ENCODE measurements at places on chromosomes 3 and 15.

GRCh38 chr3:32200992-32201758 is 37.3 kb upstream of the CMTM8 start:
- DNase-seq = no peak

DNA sequence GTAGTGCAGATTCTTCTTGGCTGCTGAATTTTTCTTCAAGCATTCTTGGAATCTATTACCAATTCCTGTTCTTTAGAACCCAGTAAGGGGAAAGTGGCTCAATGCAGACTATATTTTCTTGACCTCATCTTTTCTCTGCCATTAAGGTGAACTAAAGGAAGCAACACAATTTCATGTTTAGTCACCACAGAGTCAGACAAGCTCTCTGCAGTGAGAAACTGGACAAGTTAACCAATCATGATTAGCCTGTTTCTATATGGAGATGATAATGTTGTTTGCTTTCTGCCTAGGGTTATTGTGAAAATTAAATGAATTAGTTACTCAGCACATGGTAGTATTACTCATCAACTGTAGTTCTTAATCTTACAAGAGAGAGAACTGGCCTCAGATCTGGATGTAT is 1075.1 kb downstream of the AGBL1 start:
- DNase-seq = no peak

DNA sequence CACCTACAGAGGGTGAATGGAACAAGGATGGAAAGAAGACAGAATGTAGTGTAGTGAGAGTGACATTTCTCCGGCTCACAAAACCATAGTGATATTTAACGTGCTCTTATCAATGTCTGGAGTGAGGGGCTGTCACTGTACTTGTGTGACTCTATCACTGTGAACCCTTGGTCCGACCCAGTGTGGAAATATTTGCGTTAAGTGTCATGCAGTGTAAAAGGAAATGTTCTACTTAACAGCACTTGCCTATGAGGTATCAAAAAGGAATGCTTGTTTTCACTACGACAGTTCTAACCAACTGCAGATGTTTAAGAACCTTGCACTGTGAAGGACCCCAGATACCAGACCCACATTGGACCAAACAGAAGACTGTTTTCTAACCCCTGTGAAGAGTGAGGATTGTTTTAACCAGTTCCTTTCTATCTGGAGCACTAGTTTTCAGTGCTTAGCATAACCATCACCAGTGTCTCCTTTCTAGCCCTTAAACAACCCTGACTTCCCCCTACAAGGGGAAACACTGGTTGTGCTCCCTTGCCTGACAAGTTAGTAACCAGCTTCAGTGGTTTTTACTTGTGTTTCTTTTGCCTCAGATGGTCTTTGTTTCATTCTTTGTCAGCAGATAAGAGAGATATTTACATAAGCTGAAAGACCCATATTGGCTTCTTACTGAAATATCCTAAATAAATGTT is 144.7 kb upstream of the ABHD17C start:
- peak; percentile 47 for DNase-seq

DNA sequence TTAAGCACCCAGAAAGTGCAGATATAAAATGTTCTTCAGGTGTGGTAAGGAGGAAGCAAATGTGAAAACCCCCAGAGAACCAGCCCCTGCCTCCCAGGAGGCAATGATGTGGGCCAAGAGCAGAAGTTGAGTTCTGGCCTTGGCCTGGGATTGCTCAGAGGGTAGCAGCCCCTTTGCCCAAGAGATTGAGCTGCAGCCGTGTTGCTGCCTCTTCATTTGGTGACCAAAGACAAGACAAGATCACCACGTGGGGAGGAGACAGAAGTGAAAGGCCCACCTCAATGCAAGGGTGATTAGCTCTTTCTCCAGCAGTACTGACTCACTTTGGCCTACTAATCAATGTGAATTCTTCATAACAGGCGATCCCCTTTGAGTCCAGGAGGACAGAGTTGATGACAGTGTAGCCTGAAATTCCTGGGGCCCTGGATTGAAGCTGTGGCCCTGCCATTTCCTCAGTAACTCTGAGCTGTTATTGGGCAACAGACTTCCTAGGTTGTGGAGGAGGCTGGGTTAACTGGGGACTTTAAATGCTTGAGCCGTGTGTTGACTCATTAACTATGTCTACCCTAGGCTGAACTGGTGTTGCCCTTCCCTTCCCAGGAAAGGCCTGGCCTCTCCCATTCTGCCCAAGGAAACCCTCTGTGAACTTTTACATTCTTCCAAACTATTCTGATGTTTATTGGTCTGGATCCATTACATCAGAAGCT is 86.5 kb downstream of the ST6GAL1 start:
- DNase-seq = no peak

- no peak for DNase-seq
These were observed 247.4 kb downstream of the KBTBD8 start for GRCh38 chr3:67245545-67245944.

DNA sequence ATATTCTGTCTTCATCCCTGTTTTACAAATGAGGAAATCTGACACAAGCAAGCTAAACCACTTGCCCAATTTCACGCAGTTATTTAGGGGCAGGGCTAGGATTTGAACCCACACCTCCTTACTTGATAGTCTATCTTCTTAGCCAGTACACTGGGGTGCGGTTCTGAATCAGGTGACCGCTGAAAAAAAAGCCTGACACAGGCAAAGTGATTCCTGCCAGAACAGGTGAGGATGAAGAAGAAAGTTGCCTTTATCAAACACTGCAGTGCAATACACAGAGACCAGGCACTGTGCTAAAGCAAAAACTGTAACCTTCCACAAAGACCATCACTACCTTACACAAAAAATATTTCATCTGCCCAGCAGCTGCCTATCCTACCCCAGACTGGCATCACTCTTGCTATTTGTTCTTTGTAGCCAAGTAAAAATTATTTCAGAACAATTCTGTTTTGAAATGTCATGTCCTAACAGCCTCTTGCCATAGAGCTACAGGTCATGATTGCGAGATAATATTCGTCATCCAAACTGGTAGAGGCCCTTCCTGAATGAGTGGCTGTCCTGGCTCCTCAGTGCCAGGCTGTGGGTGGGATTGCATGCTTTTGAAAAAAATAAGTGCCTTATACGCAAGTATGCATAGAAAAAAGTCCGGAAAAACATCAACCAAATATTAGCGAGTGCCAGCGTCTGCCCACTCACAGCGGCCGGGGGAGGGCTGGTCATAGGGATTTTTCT is 142.3 kb upstream of the TPM1 start:
- no peak for DNase-seq

DNA sequence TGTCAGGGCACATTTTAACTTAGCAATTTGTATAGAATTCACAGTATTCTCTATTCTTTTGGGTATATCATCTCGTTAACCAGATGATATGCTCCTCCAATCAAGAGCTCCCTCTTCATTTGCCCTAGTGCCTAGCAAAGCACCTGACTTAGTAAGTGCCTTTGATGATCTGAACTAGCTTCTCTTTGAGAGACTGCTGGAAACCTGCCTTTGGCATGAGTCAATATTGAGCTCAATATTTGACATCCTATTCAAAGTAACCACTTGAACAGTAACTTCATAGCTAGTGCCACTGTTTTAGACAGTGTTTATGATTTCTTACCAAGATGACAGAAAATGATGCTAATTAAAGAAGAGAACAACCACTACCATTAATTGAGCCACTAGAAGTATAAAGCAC is 696.3 kb upstream of the UBE2E2 start:
- no peak for DNase-seq

DNA sequence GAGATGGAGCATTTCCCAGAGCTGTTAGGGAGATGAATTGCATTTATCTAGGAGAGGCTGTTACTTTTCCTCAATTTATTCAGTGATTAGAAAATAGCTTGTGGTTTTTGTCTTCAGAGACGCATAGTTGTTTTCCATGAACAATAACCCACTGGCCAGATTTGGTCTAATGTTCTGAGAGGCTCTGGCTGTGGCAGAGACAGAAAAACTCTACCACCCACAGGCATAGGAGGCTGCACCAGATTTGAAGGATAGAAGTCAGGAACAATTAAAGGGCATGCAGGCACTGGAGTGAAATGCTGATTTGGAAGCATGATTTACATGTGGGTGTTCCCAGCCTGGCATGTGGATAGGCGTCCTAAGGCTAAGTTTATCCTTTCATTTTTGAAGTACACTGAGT is 143.5 kb downstream of the NFKBIZ start:
- no peak for DNase-seq

DNA sequence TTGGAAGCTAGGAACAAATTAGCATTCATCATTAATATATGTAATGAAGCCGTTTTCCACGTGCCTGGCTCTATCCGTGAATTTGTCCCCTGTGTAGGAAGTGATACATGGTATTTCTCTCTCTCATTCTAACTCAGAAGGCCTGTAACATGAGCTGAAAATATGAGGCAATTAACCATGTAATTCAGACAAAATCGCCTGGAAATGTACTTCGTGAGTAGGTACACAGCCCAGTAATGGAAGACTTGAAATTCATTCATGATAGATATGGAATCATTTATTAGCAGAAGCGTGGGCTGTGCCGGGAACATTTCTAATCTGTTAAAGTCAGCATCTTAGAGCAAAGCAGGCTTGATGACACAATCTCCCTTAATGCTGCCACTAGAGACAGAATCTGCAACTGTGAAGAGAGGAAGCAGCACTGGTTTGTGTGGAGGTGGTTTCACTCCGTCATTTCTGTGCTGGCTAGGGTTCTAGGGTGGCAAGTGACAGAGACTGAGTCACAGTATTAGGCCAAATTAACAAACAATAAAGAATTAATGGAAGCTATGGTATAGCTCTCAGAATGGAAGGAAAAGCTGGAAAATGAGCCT is 225.0 kb upstream of the PROK2 start:
- DNase-seq = no peak

DNA sequence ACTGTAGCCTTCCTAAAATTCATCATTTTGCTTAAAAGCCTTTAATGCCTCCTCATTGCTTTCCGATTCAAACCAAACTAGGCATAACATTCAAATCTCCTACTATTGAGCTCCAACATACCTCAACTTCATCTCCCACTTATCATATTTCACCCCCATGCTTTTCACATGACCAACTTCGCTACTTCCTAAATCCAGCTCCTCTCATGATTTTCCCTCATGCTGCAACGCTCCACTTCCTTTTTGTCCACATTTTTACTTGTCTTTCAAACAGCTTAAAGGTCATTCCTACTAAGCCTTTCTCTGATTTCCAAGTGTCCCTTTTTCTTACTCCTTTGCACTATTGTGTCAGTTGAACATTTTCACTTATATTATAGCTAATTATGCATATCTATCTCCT is 20.3 kb upstream of the ANXA2 start:
- no peak for DNase-seq

DNA sequence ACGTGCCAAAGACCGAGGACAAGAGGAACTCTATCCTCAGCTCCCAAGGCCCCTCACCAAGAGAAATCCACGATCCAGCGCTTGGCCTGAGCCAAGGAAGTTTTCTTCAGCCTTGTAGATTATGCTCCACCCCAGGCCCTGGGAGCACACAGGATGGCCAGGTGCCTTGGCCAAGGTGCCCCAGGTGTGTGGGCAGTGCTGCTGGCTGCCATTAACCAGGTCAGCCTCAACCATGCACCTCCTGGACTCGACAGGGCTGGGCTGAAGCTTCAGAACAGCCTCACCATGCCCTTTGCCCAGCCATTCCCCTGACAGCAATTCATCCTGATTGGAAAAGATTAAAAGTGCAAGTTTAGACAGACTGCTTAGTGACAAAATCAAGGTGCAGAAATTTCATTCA is 10.9 kb upstream of the MESP1 start:
- DNase-seq = no peak

DNA sequence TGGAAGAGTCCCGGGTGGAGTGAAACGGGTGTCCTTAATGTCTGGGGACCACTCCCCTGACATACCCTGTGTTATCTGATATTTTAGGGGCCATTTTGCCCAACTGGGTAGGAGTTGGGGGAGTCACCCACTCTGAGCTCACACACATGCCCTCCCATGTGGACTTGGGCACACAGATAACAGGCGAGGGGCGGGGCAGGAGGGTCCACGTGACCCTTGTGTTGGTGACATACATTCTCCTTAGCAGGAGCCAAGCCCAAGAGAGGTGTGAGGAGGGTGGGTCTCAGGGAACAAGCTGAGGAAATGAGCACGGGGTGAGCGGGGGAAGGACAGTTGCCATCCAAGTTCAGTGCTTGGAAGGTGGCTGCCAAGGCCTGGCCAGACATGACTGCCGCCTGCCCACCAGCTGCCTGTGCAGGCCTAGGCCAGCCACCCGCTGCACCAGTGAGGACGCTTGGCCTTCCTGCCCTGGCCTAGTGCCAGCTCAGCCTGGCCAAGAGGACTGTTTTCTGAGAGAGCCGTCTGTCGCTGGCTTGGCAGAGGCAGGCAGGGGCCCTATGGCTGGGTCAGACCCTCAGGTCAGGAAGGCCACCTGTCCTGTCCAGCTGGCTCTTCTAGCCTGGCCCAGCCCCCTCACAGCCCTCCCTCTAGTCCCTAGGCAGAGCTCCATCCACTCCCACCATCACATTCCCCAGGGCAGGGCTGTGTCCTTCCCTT is 31.3 kb upstream of the TMEM115 start:
- no peak for DNase-seq

DNA sequence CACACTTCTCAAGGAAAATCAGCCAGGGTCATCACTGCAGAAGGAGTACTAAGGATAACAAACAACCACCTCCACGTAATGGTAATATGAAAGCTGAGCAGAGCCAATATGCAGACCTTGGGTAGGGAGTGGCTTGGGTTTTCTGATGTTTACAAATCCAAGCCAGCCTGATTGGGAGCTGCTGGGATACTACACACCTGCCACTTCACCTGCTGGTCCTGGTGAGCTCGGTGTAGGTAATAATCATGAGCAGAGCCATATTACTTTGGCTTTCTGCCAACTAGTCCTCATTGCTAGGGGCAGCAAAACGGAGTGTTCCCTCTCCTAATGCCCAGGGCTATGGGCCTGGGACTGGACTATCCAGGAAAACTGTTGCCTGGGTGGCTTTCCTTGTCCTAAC is 433.5 kb upstream of the PPP2R3A start:
- DNase-seq = no peak

- no peak for DNase-seq
These were observed 219.3 kb upstream of the NANOGP8 start for GRCh38 chr15:35304389-35304788.
